ENCODE measurements at places on chromosomes 5 and 9. TPM values are rescaled to one million over a fixed set of nuclear protein-coding genes. Genes with fewer than 3 reads are reported as not detected.

DNA sequence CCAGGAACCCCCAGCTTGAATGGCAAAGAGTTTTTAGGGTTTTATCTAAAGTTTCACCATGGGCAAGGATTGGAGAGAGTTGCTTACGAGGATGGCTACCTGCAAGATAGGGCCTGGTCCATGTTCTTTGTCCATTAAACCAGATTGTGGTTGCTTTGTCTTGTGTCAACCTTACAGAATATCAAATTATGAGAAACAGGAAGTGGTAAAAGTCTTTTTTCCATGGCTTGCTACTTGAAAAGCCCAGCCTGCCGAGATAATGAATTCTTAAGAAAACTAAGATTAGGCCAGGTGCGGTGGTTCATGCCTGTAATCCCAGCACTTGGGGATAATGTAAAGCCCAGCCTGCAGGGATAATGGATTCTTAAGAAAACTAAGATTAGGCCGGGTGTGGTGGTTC lies 24.4 kb downstream of the ZNF474 start:
- H3K27ac ChIP-seq, result no peak overlapping the region
- H3K36me3 ChIP-seq, result no peaks in the 10 kb centered on the region
- H3K27me3 ChIP-seq, result no peaks in the 10 kb centered on the region
- no peak for DNase-seq
- H3K4me3 ChIP-seq, result no peak overlapping the region

GRCh38 chr5:176784218-176785165 lies 25.9 kb upstream of the UNC5A start:
- DNase-seq, result no peak
- H3K36me3 ChIP-seq, result no peaks in the 10 kb centered on the region
- H3K4me1 ChIP-seq, result no peaks in the 10 kb centered on the region
- H3K27ac ChIP-seq, result no peak overlapping the region

DNA sequence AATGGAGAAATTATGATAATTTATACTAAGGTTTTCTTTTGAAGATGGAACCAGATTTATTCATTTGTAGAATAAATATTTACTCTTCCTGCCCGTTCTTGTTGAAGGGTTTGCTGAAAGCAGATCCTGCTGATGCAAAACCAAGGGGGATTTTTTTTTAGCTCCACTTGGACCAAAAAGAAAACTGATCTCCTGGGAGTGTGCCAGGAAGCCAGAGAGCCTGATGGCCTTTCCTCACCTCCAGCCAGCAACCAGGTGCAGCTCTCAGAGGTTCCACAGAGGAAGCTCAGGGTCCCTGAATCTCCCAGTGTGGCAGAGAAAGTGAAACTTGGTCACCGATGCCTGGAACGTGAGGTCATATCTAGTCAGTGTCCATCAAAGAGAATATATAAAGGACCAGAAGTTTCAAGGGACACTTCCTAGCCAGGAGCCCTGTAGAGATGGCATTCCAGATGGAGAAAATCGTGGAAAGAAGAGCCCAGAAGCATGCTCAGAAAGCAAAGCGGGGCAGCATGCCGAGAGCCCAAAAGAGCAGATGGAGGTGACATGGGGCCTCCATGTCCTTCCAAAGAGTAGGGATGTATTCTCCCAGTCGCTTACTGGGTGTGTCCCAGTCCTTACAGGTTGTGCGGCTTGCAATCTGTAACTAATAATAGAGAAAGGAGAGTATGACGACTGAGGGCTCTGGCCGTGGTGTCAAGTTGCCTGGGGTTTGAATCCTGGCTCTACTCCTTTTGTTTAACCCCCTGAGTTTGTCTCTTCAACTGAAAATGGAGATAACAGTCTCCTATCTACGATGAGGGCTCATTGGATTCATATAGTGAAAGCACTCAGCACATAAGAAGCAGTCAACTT lies 12.2 kb downstream of the AFAP1L1 start:
- H3K4me3 ChIP-seq, result no peak overlapping the region
- H3K27ac ChIP-seq, result no peak overlapping the region
- H3K36me3 ChIP-seq, result no peaks in the 10 kb centered on the region
- no peaks in the 10 kb centered on the region for H3K4me1 ChIP-seq

DNA sequence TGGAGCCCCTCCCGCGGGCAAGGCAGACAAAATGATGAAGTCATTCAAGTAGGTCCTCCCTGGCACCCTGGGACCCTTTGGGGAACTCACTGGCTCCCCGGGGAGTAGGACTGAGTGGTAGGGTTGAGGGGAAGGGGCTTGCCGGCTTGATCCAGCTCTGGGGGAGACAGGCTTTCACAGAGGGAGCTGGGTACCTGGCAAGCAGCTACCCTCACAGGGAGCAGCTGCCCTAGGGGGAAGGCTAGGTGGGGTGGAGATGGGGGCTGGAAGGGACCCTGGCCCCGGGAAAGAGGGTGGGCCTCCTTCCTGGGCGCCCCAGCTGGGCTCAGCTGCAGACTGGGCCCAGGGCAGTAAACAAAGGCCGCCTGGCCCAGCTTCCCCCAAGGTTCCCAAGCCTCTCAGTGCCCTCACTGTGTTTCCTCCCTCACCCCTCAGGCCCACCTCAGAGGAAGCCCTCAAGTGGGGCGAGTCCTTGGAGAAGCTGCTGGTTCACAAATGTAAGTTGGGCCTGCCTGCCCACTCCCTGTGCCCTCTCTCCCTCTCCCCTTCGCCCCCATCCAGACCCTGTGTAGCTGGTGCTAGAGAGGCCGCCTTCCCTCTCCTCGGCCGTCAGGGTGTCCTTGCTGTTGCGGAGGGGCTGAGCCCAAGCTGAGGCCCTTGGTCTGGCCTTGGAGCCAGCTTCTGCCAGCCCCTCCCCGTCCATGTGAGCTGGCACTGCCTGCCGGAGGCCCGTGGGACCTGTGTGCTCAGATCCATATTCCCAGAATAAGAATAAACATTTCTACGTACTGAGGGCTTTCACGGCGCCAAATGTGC lies 131.2 kb downstream of the RGS3 start:
- H3K36me3 ChIP-seq, result peaks cover 61% of the 10 kb centered on the region
- no peak overlapping the region for H3K4me3 ChIP-seq
- no peak for DNase-seq
- H3K27me3 ChIP-seq, result no peaks in the 10 kb centered on the region
- H3K27ac ChIP-seq, result no peak overlapping the region
- H3K4me1 ChIP-seq, result peaks cover 16% of the 10 kb centered on the region

GRCh38 chr9:9998491-9999287 lies 614.1 kb downstream of the PTPRD start:
- no peaks in the 10 kb centered on the region for H3K4me1 ChIP-seq
- no peak overlapping the region for H3K4me3 ChIP-seq
- no peaks in the 10 kb centered on the region for H3K36me3 ChIP-seq
- H3K27me3 ChIP-seq, result no peaks in the 10 kb centered on the region
- no peak overlapping the region for H3K27ac ChIP-seq
- no peak for DNase-seq

GRCh38 chr5:178346607-178347334 lies 114.2 kb upstream of the PHYKPL start:
- no peak overlapping the region for H3K27ac ChIP-seq
- no peak overlapping the region for H3K4me3 ChIP-seq
- H3K36me3 ChIP-seq, result no peaks in the 10 kb centered on the region
- H3K4me1 ChIP-seq, result no peaks in the 10 kb centered on the region
- no peak for DNase-seq
- no peaks in the 10 kb centered on the region for H3K27me3 ChIP-seq

GRCh38 chr5:3694819-3695218 lies 99.2 kb downstream of the IRX1 start:
- DNase-seq, result no peak
- no peak overlapping the region for H3K4me3 ChIP-seq
- H3K4me1 ChIP-seq, result no peaks in the 10 kb centered on the region
- H3K27ac ChIP-seq, result no peak overlapping the region

DNA sequence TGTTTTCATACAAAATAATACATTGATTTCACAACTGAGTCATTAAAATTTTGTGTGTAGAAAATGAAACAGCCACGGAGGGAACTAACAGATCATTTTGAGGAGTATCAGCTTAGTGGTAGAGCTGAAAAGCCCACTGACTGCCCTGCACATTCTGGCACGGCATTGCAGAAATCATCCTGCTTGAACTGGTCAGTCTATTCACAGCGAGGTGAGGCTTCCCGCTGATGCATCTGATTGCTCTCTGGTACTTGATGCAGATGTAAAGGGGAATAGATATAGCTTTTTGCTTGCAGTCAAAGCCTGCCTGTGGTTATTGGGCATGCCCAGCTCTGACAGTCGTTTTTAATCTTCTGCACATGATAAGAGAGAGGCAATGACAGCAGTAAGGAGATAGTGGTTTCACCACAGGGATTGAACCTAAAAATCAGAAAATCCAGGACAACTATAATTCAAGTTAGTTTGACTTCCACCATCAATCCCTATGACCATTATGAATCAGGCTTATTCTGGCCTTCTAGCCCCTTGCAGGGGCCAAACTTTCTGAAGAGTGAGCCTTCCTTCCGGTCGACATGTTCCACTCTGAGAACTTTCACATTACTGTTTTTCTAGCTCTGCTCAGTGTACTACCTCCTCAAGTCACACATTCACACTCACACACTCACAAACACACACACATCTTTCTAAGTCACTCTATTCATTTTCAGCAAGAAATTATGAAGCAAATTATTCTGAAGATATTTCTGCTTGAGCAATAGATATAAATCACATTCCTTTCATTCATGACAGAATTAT lies 782.8 kb upstream of the NUDT12 start:
- H3K4me3 ChIP-seq, result no peak overlapping the region
- DNase-seq, result no peak
- no peaks in the 10 kb centered on the region for H3K36me3 ChIP-seq

DNA sequence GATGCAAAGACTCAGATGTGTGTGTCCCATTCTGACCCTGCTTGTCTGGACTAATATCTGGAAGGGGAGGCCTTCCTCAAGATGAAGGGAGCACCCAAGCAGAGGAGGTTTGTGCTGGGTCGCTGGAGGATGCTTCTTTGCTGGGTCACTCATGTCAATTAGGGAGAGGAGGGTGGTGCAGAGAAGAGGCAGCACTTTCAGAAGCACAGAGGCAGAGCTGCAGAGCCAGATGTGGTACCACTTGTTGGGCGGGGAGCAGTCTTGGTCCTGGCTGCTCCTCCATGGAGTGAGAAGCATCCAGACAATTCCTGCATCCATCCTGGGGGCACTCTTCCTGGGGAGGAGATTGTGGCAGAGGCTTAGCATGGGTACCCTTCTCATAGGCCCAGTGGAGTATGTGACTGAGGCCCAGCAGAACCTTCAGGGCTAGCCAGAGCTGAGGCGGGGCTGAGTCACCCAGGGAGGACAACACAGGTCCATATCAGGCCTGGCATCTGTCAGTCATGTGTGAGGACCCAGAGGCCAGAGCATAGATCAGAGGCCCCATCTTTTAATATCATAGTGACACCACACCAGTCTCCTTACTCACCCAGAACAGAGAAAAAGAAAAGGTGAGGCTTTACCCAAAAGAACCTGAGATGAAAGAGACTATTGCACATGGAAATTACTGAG lies 59.8 kb downstream of the TNFSF15 start:
- H3K4me1 ChIP-seq, result no peaks in the 10 kb centered on the region
- no peaks in the 10 kb centered on the region for H3K27me3 ChIP-seq
- H3K27ac ChIP-seq, result no peak overlapping the region
- H3K36me3 ChIP-seq, result no peaks in the 10 kb centered on the region

DNA sequence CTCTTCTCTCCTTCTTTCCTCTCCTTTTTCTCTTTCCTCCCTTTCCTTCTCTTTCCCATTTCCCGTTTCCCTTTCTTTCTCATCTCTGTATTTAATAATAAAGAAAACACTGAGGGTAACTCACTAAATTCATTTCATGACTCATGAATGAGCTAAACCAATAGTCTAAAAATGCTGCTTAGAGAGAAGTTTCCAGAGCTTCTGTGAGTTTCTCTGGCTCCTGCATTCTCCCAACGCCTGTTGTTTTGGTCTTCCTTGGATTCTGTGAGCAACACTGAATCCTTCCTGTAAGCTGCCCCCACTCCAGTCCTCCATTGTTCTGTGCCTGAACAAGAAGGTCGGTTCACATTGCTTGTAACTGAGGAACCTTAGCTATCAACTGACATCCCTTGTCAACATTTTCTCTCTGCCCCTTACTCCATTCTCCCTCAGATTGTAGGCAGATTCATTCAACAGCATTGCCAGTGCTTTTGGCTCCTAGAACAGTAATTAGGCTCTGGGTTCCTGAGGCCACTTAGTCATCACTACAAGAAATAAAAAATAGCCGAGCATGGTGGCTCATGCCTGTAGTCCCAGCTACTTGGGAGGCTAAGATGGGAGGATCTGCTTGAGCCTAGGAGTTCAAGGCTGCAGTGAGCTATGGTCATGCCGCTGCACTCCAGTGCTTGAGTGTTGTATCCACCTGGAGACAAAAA lies 237.7 kb upstream of the KLF4 start:
- no peak overlapping the region for H3K27ac ChIP-seq
- H3K27me3 ChIP-seq, result no peaks in the 10 kb centered on the region
- no peak for DNase-seq
- H3K4me3 ChIP-seq, result no peak overlapping the region
- no peaks in the 10 kb centered on the region for H3K36me3 ChIP-seq

DNA sequence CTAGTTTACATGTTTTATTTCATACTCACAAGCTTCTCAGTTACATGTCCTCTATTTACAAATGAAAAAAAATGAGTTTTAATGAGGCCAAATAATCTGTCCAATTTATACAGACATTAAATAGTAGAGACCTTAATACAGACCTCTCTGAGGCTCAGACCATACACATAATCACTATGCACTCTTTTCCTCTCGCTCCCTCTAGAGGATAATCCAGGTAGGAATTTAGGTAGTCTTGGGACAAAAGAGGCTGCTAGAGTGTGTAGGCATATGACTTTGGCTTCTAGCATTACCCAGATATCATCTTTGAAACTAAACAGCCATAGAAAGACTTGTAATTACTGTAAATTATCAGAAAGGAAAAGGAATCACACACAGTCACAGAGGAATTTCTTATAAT lies 444.7 kb downstream of the HINT1 start:
- H3K36me3 ChIP-seq, result no peaks in the 10 kb centered on the region
- H3K4me3 ChIP-seq, result no peak overlapping the region
- H3K27ac ChIP-seq, result no peak overlapping the region
- H3K27me3 ChIP-seq, result no peaks in the 10 kb centered on the region
- H3K4me1 ChIP-seq, result no peaks in the 10 kb centered on the region

GRCh38 chr9:78030553-78031443 lies 813 bp downstream of the GNAQ start:
- H3K27me3 ChIP-seq, result no peaks in the 10 kb centered on the region
- H3K4me1 ChIP-seq, result peaks cover 32% of the 10 kb centered on the region
- H3K4me3 ChIP-seq, result peak overlapping the region; percentile 73
- H3K36me3 ChIP-seq, result no peaks in the 10 kb centered on the region
- peak overlapping the region; percentile 68 for H3K27ac ChIP-seq
- peak; percentile 47 for DNase-seq

DNA sequence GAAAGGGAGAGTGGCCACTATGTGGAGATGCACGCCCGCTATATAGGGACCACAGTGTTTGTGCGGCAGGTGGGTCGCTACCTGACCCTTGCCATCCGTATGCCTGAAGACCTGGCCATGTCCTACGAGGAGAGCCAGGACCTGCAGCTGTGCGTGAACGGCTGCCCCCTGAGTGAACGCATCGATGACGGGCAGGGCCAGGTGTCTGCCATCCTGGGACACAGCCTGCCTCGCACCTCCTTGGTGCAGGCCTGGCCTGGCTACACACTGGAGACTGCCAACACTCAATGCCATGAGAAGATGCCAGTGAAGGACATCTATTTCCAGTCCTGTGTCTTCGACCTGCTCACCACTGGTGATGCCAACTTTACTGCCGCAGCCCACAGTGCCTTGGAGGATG lies 19.8 kb downstream of the RGMB start:
- no peak overlapping the region for H3K4me3 ChIP-seq
- peaks cover 6% of the 10 kb centered on the region for H3K36me3 ChIP-seq
- no peak overlapping the region for H3K27ac ChIP-seq
- no peak for DNase-seq
- no peaks in the 10 kb centered on the region for H3K4me1 ChIP-seq
- H3K27me3 ChIP-seq, result no peaks in the 10 kb centered on the region

- H3K4me1 ChIP-seq, result peaks cover 29% of the 10 kb centered on the region
- H3K4me3 ChIP-seq, result peak overlapping the region; percentile 88
- H3K36me3 ChIP-seq, result no peaks in the 10 kb centered on the region
- no peak overlapping the region for H3K27ac ChIP-seq
Measured at GRCh38 chr9:111898331-111899096, 1.9 kb downstream of the UGCG start.

The CORO2A gene
- total RNA-seq, result 8.5 TPM

The DNLZ gene
- total RNA-seq, result 15.4 TPM

The PCDHB10 gene
- total RNA-seq, result not detected
